ENCODE measurements at places on chromosomes 6 and 20.

- no peak for DNase-seq
Measured at GRCh38 chr6:36722879-36723278, 25.3 kb downstream of the RAB44 start.

DNA sequence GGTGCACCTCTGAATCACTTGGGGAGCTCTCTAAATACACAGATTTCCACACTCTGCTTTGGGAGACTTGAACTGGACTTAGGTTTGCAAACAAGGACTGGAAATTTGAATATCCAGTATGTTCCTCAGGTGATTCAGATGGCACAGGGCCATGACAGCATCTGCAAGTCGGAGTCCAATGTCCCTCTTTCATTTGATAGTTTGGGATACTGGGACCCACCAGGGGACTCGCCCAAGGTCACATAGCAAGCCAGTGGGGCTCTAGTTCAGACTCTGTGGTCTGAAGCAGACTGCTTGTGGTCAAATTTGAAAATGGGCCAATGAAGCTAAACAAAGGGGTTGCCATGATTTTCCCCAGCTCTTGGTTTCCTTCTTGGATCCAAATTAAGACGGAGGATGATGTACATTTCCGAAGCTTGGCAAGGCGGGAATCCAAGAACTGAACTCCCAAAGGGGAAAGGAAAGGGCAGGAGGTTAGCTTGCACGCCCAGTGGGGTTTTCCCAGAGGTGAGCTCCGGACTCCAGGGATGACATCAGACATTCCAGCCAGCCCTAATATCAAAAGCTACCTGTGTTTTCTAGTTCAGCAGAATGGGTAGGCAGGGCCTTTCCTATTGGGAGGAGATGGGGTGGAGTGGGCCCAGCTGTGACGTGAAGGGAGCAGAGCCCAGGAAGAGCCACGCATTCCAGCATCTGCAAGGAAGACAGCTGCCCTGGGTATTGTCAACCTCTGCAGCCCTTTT is 3.4 kb upstream of the SYS1 start:
- no peak for DNase-seq

DNA sequence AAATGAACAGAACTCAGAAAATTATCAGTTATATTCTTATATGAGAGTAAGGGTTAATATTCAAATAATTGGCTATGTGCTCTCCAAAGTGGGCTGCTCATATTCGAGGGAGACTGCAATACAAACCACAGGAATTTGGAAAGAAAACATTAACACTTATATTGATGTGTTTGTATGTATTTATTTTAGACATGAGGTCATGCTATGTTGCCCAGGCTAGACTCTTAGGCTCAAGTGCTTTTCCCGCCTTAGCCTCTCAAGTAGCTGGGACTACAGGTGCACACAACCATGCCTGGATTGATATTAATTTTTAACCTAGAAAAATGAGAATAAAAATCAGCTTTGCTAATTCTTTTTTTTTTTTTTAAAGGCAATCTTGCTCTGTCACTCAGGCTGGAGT is 35.0 kb downstream of the BTBD9 start:
- DNase-seq, result no peak

DNA sequence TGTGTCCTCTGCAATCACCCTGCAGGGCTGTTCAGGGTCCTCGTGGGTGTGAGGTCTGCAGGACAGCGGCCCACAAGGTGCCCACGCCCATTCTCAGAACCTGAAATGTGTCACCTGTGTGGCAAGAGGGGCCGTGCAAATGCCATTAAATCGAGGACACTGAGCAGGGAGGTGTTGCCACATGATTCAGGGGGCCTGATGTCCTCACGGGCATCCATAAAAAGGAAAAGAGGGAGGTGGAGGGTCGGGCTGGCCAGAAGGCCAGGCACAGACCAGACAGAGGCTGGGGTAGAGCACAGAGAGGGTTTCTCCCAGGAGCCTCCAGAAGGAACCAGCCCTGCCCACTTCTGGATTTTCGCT is 239.6 kb downstream of the ERMARD start:
- DNase-seq, result no peak

DNA sequence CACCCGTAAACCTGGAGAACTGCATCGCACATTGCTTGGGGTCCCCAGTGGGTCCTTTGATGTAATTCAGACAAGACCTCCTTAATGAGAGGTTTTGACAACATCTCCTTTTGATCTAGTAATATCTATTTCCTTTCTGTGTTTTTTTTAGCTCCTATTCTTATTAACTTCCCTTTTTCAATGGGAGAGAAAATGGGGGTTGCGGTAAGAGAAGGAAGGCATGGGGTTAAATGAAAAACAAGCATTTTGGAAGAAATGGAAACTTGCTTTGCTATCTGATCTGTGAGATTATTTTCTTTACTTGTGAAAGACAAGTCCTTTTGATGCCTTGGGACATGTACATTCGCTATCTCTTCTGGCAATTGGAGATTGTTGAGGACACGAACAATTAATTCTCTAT is 418.6 kb upstream of the MAN1A1 start:
- no peak for DNase-seq

Measured in GM13977 (cell line).